IPS-NIHi11 (cell line): ENCODE measurements at places on chromosomes 1 and 21.

GRCh38 chr1:197770243-197770642 is 5.0 kb downstream of the DENND1B start:
- DNase-seq = no peak

DNA sequence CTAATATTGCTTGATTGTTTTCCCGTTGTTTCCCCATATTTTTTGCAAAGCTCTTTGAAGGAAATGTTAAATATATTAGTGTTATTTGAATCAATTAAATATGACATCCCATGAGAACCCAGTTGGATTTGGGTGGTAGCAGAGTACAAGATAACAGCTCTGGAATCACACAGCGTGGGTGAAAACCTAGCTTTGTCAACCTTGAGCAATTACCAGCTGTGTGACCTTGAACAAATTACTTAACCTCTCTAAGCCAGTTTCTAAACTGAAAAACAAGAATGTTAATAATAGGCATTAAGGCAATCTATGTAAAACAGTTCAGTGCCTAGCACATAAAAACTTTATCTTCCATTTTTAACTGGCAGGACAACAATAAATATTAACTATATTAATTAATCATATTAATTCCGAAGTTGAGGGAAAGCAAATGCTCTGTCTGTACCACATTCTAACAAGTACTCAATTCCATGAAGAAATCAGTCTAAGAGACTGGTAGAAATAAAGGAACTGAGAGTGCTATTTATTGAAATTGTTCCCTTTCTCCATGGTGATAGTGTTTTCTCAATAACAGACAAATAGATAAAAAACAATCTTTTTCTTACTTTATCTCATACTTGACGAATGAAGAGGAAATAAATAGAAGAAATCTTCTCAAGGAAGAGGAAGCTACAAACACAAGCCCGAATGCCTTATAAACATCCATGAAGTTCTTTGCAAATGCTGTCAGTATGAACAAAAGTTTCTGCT is 27.0 kb downstream of the DNASE2B start:
- DNase-seq = no peak

- no peak for DNase-seq
These were observed 36.1 kb upstream of the ABCG1 start for GRCh38 chr21:42182713-42183371.

- DNase-seq = no peak
These were observed 482.0 kb downstream of the SETD4 start for GRCh38 chr21:35578347-35578782.

GRCh38 chr21:30487336-30487735 is at the start of gene KRTAP19-2:
TSS of gene KRTAP19-2 (minus strand) at chr21:30487436. CDS start at chr21:30487348, 88 bp downstream.
- DNase-seq = no peak

DNA sequence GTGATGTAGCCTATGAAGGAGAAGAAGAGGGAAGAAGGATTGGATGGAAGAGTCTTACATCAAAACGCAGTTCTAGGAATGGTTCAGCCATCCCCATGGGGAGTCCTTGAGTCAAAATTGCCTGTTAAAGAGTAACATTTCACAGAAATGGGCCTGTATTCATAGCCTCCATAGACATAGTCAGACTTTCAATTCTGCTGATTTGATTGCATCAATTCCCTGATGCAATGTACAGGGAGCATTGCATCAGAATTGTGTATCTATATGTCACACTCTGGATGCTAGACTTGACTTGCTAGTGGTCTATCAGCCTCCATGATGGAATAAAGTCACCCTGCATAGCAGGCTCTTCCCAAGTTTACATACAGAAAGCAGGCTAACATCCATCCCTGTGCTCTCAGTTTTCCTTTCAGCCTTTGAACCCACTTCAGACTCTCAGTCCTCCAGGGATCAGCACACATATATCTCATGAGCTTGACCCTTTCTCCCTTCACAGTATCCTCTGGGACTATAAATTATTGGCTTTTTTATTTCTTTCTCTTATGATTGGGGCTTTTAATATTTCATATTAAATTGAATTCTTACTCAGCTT is 1111.7 kb upstream of the B3GALT2 start:
- DNase-seq = no peak

- no peak for DNase-seq
These were observed 306.2 kb downstream of the NFIA start for GRCh38 chr1:61388566-61388965.

DNA sequence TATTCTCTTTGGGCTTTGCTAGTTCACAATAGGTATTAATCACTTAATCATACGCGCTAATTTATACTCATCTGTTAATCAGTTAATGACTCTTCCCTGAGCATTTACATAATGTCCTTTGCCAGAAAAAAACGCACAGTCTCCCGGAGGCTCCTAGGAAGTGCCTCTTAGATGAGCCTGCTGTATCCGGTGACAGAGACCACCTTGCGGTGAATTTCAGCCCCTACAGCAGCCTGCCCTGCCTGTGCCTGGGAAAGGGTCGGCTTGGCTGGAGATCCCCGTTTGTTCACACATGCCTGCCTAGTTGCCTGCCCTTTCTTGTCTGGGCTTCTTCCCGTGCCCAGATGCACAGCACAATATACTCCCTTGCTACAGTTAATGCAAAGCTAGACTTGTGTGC is 152.9 kb downstream of the ZBTB18 start:
- DNase-seq = no peak

GRCh38 chr1:9065213-9065751 is 4.2 kb downstream of the SLC2A5 start:
- DNase-seq = no peak

DNA sequence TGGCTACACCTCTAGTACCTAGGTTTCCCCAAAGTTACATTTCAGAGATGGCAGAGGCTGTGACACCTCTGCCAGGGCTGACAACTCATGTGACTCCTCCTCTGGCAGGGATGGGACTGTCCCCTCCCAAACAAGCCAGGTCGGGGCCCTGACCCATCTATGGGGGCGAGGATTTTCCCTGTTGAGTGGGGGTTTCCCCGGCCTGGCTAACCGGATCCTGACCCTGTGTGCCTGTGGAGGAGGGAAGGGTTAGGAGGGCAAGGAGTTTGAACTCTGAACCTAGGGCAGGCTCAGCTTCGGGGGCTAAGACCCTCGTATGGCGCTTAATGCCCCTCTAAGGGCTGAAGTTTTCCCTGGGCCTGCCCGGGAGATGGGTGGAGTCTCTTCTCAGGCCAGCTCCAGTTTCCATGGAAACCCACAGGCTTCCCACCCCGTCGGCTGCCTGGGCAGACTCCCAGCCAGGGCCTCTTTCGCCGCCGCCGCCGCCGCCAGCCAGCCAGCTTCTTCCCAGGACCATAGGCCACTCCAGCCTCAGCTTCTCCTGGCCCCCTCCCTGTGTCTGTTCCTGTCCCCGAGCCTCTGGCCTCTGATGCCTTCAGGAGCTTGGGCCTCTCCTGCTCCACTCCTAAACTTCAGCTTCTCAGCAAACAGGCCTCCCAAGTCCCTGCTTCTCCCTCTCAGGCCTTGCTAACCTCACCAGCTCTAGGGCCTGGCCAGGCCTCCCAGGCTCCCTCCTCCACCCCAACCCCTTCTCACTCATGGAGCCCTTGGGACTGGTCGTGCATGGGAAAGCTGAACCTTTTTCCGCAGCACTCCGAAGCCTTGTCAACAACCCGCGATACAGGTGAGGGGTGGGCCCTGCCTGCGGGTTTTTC is at the start of gene BTBD19:
Gene BTBD19, plus strand, starts transcription at position 461 of the 875 bp plus-strand sequence. Its CDS starts 298 bp downstream, at position 759.
- peak; percentile 85 for DNase-seq

DNA sequence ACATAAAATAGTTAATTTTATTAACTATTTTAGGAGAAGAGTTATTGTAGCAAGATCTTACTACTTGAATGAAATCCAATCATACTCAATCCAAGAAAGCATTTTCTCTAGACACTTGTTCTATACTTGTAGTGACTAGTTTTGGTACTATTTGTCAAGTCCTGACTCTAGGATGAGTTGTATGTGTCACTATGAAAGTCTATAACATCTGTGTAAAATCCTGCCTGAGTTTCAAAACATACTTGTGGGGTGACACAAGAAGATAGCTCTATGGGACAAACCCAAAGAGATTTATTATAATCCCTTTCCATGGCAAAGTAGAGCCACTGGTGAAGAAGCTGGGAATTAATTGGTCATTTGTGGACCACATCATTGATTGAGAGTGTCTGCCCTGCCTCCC is 1042.2 kb upstream of the ADGRL4 start:
- no peak for DNase-seq

- DNase-seq = no peak
These were observed 11.4 kb upstream of the PCBP3 start for GRCh38 chr21:45632160-45632559.

GRCh38 chr1:99429754-99430153 is 165.5 kb downstream of the PLPPR4 start:
- DNase-seq = no peak

- DNase-seq = peak; percentile 98
These were observed at the start of gene RIMKLA for GRCh38 chr1:42380586-42381279. TSS of gene RIMKLA (plus strand) at chr1:42380792. CDS start at chr1:42380935, 143 bp downstream.

GRCh38 chr1:23376890-23377811 is 7.5 kb upstream of the ZNF436 start:
- DNase-seq = peak; percentile 39

DNA sequence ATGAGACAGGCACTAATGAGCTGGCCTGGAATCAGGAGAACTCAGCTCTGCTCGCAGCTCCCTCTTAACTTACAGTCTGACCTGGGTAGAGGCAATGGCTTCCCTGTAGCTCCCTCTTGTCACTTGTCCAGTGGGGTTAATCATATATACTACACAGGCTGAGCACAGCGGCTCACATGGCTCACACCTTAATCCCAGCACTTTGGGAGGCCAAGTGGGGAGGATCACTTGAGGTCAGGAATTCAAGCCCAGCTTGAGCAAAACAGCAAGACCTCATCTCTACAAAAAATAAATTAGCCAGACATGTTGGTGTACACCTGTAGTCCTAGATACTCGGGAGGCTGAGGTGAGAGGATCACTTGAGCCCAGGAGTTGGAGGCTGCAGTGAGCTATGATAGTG is 4.2 kb downstream of the S100A6 start:
- no peak for DNase-seq

- no peak for DNase-seq
These were observed 1690.5 kb downstream of the KCNT2 start for GRCh38 chr1:194917769-194918168.

DNA sequence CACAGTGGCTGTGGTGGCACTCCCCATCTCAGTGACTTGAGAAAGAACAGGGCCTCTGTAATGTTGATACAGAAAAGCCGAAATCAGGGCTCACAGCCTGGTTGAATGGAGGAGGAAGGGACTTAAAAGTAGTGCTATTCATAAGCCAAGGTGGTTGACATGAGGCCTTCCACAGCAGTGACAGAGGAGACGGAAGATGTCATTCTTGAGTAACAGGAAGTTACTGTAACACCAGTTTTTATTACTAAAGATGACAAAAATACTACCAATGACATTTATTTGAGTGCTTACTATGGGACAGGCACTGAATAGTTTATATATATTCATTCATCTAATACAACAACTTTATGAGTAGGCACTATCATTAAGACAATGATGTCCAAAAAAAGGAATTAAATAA is 52.8 kb upstream of the GNG12 start:
- DNase-seq = no peak

DNA sequence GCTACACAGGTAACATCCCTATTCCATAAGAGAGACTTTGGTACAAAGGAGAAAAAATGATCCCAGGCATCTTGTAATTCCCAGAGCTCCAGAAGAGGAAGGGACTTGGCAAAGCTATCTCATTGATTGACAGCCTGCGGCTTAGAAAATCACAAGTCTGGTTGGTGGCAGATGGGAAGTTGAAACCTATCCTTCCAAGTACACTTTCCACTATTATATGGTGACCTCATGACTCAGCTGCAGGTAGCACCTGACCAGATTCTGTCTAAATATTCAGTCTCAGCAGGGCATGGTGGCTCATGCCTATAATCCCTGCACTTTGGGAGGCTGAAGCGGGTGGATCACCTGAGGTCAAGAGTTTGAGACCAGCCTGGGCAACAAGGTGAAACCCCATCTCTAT is 89.9 kb downstream of the TIAM1 start:
- DNase-seq = no peak

DNA sequence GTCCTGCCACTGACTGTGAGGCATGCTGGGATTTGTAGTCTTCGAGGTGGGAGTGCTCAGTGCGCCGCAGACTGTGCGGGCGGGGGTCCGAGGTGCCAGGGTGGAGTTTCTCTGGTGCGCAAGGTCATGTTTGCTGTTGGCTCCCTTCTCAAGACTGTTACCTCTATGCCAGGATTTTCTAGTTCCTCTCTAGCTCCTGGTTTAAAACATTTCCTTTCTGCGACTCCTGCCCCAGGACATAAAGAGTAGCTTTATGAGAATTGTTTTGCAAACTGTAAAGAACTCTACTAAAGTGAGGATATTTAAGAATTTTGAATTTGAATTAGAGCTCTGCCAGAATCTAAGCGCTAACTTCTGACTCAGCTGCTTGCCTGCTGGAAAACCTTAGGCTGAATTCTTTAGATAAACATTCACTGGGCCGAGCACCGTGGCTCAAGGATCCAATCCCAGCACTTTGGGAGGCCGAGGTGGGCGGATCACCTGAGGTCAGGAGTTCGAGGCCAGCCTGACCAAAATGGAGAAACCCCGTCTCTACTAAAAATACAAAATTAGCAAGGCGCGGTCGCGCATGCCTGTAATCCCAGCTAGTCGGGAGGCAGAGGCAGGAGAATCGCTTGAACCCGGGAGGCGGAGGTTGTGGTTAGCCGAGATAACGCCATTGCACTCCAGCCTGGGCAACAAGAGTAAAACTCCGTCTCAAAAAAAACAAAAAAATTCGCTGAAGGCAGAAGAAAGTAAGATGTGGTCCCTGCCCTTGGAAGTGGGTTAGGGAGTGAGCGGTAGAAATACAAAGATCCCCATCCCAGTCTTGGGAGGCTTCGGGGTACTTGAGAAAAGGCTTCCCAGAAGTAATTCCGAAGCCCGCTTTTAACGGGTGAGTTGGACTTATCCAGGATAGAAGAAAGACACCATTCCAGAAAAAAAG is 992 bp upstream of the USP48 start:
- DNase-seq = peak; percentile 91

DNA sequence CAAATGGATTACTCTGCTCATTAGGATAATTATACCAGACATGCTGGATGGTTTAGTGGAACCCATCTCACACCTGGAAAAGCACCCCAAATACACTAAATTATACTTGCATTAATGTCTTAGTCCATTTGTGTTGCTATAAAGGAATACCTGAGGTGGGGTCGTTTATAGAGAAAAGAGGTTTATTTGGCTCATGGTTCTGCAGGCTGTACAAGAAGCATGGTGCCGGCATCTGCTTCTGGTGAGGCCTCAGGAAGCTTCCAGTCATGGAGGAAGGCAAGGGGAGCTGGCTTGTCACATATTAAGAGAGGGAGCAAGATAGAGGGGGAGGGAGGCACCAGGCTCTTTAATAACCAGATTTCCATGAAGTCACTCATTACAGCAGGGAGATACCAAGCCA is 95.6 kb downstream of the MT1HL1 start:
- DNase-seq = no peak

DNA sequence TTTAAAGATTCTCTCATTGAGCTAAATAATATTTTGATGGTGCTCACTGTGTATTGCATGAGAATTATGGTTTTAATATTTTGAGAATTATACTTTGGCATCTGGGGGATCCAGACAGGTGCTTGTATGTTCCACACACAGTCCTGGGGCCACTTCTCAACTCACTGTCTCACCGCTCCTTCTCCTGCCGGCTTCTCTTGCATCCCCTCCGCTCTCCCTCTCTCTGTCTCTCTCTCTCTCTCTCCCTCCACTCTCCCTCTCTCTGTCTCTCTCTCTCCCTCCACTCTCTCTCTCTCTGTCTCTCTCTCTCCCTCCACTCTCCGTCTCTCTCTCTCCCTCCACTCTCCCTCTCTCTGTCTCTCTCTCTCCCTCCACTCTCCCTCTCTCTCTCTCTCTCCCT is 32.2 kb upstream of the ZC3H12A start:
- no peak for DNase-seq
